ENCODE measurements at places on chromosomes 4 and X.

GRCh38 chr4:123105026-123105420 is 182.6 kb upstream of the NUDT6 start:
- DNase-seq: no peak

- no peak for DNase-seq
These were observed 2313.8 kb downstream of the ARAP2 start for GRCh38 chr4:33930497-33930896.

DNA sequence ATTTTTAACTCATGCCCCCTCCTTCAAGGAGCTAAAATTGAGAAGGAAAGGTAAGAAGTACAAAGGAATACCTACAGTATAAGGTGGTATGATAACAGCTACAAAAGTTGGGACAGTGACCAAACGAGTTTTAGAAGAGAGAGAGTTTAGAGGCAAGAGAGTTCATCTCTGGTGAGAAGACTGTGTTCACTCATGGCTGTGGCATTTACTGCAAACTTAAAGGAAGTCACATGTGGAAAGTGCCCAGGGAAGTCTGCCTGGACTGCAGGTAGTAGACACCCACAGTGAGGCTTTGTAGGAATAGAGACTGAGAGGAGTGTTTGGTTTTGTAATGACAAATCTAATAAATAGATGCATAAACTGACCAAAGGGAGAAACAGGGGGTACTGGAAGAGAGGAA is 493.5 kb downstream of the IL15 start:
- no peak for DNase-seq

DNA sequence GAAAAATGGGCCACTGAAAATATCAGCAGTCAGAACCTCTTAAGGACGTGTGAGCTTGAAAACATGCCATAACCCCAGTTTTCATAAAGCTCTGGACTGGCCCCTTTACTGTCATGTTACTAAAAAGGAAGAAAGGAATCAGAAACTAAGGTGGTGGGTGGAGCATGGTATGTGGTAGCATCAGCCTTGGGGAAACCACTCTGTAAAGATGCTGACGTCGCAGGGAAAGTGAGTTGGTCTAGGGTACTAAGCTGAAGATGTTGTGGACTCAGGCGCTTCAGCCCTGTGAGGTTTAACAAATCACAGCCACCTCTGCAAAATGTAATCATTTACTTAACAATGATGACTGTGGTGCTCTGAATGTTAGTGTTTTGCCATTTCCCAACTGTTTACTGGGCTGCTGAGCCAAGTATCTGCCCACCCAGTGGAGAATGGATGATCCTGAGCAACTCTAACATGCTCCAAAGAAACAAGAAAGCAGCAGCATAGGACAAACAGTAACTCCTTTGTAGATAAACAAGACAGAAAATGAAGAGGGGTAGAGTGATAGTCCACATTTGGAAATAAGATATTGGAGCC is 33.4 kb downstream of the C4orf54 start:
- DNase-seq: no peak

DNA sequence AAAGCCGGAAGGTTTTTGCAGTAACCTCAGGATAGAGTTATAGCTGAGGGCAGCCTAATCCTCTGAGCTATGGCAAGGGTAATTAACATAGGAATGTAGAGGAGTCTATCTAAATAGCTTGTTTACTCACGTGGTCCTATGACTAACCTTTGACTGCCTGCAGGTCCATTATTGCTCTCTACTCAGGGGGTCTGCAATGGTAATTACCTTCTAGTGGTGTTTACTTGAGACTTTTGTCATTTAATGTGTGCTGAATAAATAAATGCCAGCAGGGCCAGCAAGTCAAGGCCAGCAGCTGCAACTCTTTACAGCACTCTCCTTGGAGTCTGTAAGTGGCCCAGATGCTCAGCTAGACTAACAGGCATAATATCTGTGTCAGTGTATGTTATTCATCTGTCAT is 212.7 kb upstream of the FMR1 start:
- no peak for DNase-seq

GRCh38 chr4:113695328-113696169 is 66.0 kb downstream of the CAMK2D start:
- no peak for DNase-seq

GRCh38 chr4:105568584-105568983 is 16.2 kb downstream of the ARHGEF38 start:
- no peak for DNase-seq

DNA sequence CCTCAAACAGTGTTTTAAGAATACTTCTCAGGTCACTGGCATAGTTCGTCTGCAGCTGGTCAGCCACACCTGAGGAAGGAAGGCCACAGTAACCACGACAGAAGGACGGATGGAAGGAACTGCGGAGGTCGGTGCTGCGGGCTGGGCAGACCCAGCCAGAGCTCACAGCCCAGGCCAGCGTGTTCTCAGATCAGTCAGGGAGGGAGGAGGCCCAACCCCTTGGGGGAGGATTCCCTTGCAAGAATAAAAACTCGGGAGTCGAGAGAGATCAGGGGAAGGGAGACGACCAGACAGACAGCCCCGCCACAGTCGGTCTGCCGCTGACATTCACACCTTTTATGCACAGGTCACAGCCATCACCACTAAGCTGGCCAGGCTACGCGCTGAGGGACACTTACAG is 11.3 kb upstream of the MXD4 start:
- no peak for DNase-seq
